Right renal cortex interstitium (tissue), 3 donors: ENCODE measurements at places on chromosomes 16 and 17. TPM values are rescaled to one million over a fixed set of nuclear protein-coding genes. Genes with fewer than 3 reads are reported as not detected.

DNA sequence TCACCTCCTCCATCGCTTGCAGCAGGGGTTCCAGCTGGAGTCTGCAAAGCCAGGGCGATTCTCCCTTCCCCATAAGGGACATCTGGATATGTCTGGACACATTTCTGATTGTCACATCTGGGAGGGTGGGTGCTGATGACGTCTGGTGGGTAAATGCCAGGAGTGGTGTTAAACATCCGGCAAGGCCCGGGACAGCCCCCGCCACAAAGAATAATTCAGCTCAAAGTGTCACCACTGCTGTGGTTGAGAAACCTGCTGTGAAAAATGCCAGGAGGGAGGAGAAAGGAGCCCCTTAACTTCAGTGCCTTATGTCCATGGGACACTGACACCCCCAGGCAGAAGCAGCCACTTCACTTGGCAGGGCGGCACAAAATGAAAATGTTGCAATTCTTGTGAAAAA, 179.4 kb upstream of the SDK2 start:
- DNase-seq: no peak

Gene SLC4A1
- polyA plus RNA-seq: 8.9 TPM

Gene SLC35G6
- polyA plus RNA-seq: not detected

Gene CPPED1
- 25.7 TPM for polyA plus RNA-seq

Gene SPATA32
- polyA plus RNA-seq: 0.08 TPM
